ENCODE measurements at places on chromosomes 4 and X.

GRCh38 chr4:53489279-53489889 lies 101.9 kb downstream of the LNX1 start:
- peak; percentile 83 for DNase-seq

DNA sequence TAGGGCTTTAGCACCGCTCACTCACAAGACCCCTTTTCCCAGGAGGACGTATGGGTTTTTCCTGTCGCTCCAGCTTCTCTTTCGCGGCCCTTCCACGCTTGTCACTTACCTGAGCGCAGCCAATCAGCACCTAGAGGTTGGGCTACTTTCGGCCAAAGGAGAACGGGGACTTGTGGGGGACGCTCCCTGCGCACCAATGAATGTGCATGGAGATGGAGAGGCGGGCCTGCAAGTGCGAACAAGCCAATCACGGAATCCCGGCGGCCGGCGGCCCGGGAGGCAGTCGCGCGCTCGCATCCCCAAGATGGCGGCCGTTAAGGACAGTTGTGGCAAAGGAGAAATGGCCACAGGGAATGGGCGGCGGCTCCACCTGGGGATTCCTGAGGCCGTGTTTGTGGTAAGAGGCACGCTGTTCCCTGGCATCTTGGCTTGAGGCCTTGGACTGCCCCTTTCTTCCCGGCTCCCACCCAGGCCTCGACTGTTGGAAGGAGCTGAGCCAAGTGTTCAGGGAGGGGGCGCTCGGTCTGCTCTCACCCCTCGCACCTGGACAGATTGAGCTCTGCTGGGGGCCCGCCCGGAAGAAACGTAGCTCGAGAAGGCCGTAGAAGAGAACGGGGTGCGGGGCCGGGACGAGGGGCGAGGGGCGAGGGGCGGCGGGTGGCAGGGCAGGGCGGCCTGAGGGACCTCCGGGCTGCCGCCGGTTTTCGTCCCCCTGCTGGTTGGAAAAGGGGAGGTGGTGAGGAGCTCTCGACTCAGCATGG lies at the start of gene VBP1:
Gene VBP1 (plus strand): TSS at position 282 of the 761 bp plus-strand sequence. CDS start 23 bp downstream, at position 305.
- peak; percentile 96 for DNase-seq

DNA sequence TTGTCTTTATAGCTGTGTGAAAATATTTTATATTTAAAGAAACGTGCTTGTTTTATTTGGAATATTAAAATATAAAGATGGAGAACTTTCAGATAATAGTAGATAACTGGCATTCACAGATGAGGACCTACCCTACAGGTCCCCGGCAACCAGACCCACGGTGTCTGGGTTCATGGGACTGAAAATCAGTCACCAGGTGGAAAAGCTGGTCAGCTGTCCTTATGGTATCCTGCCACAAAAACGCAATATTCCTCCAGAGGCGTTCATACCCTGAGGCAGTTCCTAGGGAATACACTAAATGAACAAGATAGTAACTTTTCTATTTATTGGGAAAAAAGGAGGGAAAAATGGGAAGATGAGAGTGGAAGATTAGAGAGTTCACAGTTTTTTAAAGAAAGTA lies 1.2 kb downstream of the TLR6 start:
- no peak for DNase-seq

GRCh38 chr4:121277194-121278105 lies 103.4 kb downstream of the QRFPR start:
- no peak for DNase-seq

DNA sequence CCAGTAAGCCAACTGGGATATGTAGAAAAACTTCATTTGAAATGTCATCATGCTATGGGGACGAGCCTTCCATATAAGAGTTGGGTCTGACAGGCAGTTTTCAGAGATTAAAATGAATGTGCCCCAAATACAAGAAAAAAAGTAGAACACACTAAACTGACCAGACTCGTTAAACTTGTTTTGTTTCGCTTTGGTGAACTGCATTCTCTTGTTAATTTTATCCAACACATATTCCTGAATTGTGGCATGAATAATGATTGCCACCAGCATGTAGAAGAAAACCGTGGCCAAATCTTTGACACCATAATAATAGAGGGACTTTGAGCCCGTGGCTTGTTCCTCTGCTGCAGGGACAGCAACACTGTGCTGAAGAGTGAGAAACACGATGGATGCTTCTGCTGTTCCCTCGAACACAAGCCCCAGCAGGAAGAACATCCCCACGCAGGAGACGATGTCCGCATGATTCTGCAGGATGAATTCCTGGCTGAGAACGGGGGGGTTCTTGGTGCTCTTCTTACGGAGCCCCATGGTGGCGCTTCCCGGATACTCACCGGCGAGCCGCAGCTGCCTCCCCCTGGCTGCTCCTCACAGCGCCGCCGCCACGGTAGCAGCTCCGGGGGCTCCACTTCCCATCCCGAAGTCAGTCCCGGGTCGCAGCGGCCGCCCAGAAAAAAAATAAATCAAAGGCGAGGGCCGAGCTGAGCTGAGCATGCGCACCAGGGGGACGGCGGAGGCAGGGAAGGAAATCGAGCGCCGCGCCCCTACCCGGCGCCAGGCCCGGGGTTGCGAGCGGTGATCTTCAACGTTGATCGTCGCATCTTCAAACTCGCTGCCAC lies at the start of gene TRAM1L1:
Gene TRAM1L1 (minus strand): TSS at position 711 of the 836 bp plus-strand sequence. CDS start 183 bp downstream, at position 528.
- peak; percentile 81 for DNase-seq

DNA sequence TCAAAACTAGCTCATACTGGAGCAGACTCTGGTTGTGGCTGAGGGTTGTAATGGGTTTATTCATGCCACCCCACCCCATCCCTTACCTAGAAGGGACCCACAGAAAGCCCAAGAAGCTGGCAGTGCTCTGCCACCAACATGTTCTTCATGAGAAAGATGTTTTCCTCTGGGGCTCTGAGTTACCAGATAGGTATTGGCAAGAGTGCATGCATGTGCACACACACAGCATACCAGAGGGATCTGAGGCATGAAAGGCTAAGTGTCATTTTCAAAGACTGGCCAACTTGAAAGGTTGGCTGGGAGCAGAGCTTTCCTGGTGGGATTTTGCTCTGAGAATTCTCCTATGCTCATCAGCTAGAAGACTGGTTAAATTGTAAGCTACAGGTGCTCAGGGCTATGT lies 65.2 kb downstream of the PHOX2B start:
- peak; percentile 3 for DNase-seq

GRCh38 chr4:129117705-129118104 lies 21.8 kb downstream of the C4orf33 start:
- no peak for DNase-seq

GRCh38 chrX:119382606-119383005 lies 16.5 kb upstream of the SLC25A43 start:
- no peak for DNase-seq

DNA sequence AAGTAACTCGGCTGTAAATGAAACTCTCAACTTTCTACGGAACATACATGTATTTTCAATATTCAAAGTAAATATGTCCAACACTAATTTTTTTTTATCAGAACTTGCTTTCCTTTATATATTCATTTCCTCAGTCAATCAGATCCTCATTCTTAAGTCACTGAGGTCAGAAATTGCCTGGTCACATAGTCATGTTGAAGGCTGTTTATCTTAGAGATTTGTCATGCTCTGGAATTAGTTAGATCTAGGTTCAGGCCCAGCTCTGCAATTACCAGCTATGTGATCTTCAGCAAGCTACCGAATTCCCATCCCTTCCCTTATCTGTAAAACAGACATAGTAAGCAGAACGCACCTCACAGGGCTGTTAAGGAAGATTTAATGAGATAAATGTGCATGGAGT lies 228.8 kb downstream of the SPCS3 start:
- DNase-seq = peak; percentile 95

GRCh38 chrX:11787564-11787963 lies 29.5 kb downstream of the MSL3 start:
- DNase-seq = peak; percentile 40

DNA sequence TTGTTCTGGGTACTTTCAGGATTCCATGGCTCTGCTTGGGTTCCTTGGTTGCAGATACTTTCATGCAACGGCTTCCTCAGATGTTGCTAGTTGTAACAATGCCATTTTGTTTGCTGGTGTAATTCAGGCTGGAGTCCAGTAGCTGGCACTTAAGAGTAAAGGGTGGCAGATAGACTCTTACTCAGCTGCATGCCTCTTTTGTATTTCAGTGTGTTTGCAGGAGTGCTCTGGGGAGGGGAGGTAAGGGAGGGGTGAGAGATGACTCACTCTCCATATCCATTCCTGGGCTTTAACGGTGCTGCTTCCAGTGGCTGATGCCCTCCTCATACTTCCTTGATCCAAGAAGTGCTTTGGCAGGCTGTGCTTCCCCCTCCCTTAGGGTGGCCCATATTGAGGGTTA lies 155.2 kb downstream of the ZNF330 start:
- peak; percentile 91 for DNase-seq

DNA sequence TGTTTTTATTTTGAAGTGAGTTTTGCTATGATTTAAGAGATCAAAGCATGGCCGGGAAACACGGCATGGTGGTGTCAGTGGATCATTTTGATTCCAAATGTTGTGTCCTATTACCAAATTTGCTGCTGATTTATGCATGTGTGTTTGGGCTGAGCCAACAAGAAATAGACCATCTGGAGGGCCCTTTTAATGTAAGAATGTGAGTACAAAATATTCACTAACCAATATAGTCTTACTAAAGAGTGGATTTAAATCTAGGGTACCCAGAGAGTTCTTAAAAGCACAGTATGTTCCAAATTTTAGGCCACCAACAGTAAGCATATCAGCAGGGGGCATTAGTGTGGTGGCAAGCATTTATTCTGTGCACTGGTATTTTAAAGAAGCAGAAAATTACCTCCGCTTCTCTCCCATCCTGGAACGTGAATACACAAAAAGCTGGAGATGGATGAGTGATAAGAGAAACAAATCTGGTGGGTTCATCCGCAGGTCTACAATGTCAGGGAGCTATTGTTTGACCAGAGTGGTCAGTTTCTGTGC lies 444.4 kb upstream of the IGFBP7 start:
- DNase-seq = no peak

DNA sequence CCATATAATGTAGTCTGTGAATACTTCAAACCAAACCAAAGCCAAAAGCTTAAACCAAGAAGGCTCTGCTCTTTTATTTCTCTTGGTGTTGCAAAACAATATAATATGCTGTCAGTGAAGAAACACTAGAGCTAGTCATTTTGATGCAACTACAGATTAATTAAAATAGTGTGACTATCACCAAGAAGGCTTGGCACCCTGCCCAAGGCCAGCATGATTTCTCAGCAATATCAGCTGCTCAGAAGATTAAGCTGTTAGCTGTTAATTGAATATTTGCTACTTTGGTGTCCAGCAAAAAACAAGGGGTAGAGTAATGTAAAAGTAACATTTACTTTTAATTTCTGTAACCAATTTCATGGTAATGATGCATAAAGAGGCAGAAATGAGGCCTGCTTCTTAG lies 104.9 kb upstream of the PRPS2 start:
- no peak for DNase-seq

GRCh38 chrX:150680974-150681373 lies 12.2 kb upstream of the MTMR1 start:
- no peak for DNase-seq

DNA sequence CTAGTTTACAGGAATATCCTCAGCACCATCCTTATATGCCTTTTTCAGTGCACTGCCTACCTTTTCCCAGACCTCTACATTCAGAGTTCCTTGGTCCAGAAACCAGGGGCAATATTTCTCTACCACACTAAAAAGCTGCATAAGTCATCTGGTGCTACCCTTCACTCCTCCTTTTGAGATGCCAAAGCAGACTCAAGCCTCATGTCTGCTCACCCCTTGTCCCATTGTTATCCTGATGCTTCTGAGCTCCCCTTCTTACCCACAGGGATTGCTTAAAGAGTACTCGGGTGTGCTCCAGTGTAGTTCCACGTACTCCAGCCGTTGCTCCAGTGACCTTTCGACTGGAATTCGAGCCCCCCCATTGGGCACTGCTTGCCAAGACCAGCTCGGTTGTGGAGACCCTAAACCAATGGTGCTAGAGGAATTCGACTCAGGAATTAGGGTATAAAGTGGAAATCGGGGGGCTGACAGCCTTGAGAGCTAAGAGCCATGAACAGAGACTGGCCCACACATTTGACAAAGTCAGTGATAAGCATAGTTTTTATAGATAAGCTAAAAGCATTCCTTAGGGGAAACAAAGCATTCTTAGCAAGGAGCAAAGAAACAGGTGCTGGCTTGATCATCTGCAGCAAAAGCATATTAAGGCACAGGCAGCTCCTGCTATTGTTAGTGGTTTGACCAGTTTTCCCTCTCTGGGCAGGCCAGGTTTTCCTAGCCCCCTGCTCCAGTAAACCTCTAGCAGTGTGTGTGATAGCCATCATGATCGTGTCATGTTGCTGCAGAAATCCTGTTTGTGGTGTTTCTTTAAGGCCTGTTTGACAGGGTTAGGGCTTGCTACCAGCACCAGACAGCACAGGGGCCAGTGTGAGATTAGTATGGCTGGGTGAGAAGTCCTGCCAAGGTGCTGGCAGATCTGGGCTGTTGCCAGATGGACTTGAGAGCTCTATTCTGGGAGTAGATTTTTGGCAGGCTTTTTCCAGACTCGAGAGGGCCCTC lies 57.5 kb upstream of the WDR1 start:
- DNase-seq = no peak

- no peak for DNase-seq
These were observed 11.8 kb downstream of the UGT2B15 start for GRCh38 chr4:68658672-68659071.

DNA sequence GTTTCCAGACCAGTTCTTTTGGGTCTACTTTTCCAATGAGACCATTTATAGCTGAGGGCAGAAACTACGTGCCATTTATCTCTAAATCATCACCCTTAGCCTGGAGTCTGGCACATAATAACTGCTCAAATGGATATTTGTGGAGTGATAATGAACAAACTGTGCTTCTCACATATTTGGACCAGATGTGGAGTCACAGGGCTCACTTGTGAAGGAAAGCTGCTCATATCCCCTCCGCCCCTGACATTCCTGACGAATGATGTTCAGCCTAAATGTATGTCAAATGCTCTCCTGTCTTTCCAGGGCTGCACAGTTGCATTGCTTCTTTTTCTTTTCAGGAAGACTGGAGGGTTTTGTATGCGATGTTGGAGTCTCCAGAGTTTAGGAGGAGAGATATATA lies 110.1 kb downstream of the GBA3 start:
- DNase-seq = no peak

- no peak for DNase-seq
These were observed 304.2 kb downstream of the TENM3 start for GRCh38 chr4:182547435-182547834.

GRCh38 chrX:16750136-16750535 lies 30.7 kb downstream of the SYAP1 start:
- no peak for DNase-seq

GRCh38 chr4:610411-611261 lies 14.7 kb upstream of the PDE6B start:
- no peak for DNase-seq

DNA sequence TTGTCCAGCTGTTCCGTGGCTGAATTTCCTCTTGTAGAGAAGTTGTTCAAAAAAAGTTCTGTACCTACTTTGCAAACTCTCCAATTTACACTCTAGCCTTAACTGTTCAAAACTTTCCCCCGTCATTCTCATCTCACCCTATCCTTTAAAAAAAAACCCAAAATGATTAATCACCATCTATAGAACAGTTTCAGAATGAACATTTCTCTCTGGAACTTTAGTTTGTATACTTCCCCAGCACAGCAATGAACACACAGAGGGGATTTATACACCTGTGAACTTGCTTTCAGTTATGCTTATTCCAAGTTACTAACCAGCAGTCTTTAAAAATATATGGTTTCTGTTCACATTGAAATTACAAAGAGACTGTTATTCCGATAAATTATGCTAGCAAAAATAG lies 1.2 kb downstream of the GEMIN8 start:
- no peak for DNase-seq

Data from fibroblast of skin of back (primary cell).